GM19239 (cell line): ENCODE measurements at places on chromosomes 4 and X.

DNA sequence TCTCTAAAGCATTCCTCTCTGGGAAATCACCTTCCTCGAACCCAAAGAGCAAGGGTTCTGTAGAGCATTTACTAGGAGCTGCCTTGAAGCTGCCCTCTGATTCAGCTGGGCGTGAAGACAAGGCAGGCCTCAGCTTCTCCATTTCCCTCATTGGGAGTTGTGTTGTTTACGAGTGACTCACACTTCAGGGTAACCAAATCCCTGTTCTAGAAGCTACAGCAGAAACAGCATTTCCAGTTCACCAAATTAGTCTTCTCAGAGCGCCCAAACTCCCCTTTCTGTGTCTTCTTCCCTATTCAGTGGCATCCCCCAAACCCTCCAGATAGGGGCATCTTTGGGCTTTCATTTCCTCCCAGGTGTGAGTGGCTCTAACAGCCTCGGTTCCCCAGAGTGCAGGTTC, 863 bp upstream of the XPNPEP2 start:
- no peak for DNase-seq

DNA sequence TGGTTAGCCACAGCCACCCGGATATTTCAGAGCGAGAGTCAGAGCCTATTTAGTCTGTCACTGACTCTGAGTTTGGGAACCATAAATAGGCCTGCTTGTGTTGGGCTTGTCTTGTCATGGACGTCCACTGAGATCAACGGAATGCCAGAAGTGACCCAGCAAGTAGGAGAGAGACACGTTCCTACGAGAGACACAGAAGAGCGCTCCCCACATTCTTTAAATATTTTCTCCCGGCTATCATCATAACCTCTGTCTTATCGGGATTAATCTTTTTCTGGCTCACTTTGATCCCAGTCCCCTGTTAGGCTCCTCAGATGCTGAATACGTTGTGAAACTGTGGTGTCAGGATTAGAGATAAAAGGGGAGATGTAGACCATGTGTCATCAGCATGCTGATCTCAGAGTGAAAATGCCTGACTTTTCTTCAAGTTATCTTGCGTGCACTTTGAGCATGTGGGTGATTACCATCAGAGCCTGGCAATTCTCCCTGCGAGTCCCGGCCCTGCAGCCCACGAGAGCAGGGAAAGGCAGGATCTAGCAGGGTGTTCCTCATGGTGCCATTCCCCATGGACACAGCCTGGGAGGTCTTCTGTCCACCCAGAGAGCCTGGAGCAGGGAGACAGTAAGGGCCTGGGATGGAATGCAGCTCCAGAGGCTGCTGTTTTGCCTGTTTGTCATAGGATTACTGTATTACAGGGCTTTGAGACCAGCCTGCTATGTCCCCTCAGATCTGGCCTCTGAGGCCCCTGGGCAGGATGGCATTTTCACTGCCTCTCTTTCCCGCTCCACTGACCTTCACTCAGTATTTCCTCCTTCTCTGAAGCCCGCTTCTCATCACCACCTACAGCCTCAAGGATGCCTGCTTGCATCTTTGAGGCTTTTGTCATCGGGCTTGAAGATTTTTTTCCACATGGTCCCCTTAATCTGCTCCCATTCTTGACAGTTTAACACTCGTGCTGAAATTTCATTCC, 2.8 kb upstream of the TENM3 start:
- DNase-seq: no peak

GRCh38 chrX:37867536-37868153, 20.3 kb upstream of the DYNLT3 start:
- no peak for DNase-seq

DNA sequence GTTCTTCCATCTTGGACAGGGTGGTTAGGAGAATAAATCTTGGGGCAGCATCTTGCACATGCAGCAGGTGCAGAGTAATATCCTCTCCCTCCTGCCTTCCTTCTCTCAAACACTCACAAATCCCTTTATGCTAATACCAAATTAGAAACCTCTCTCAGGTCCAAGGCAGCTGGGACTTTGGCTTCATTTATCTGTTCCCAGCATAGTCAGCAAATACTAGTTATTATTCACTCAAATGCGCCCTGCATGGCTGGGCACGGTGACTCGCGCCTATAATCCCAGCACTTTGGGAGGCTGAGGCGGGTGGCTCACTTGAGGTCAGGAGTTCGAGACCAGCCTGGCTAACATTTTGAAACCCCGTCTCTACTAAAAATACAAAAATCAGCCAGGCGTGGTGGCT, 156.0 kb upstream of the GALNT7 start:
- no peak for DNase-seq
